ENCODE measurements at places on chromosomes 4 and X. TPM values are rescaled to one million over a fixed set of nuclear protein-coding genes. Genes with fewer than 3 reads are reported as not detected.

- ATAC-seq: no peak
Observed at GRCh38 chr4:124334119-124334518, 378.4 kb downstream of the ANKRD50 start.

DNA sequence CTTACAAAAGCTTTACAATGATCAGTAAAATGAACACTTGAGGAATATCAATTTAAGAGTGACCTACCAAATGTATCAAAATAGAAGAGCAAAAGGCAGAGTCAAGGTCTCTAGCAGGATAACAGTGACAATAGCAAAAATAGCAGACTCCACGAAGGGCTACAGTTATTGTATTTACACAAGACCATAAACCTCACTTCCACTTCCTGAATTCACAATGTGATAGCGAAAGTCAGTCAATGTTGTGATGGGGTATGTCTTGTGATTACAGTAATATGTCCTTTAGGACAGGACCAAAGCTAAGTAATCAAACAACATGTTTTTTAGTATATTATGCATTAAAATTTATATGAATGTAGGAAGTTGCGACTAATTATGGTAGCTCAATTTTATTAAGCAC is 139.6 kb downstream of the IQCM start:
- ATAC-seq: no peak

USP51 gene
- total RNA-seq: 3.0 TPM

TLR10 gene
- total RNA-seq: 0.19 TPM

UGT2B15 gene
- not detected for total RNA-seq

FGF13 gene
- total RNA-seq: not detected

GRCh38 chr4:11138964-11139363 is 289.7 kb downstream of the HS3ST1 start:
- no peak for ATAC-seq

DNA sequence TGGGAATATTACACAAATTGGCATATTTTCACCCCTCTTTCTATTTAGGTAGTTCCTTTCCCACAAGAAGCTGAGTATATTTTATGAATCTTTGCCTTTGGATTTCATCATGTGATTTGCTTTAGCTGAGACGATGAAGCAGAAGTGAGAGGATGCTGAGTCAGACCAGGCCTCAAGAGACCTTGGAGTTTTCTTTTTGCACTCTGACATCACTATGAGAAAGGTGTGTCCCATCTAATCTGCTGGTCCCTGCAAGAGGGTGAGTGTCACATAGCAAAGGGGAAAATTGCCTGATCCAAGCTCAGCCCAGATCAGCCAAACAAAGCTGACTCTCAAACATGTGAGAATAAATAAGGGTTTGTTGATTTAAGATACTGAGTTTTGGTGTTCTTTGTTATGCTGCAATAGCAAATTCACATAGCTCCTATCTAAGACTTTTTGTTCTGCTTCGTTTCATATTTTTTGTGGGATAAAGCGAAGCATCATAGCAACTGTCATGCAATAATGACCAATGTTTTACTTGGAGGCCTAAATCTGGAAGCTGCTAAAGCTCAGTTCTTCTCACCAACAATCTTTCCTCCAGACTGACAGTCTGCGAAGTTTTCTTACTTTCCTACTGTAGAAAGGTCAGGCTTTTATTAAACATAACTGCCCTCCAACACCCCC is 176.9 kb downstream of the PDHA2 start:
- ATAC-seq: no peak

DNA sequence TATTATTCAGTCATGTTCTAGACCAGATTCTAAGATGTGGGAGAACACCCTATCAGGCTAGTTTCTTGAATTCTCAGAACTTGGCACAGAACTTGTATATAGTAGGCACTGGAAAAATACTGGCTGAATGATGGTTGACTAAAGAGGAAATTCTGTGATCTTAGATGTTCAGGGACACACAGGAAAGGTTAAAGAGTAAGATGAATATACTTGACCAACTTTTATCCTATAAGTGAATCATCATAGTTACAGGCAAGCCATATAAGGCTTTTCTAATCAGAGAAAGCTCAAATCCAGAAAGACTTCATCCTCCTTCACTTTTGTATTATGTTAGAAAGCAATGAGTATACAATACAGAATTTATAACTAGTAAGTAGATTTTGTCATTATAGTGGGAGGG is 53.8 kb downstream of the SEPTIN11 start:
- ATAC-seq: peak; percentile 89

DNA sequence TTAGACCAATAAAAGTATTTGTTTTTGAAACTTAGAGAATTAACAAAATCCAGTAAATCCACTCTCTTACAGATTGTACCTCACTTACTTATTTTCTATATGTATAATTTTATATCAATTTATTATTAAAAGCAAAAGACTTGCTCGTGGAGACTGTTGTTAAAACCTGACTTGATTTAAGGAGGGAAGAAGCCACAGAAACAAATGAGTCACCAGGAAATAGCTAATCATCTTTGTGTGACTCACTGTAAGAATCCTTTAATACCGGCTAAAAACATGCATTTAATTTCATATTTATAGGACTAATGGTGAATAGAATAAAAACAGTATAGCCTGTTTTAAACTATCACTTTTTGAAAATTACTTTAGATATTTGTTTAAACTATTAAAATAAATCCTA is 29.9 kb upstream of the UBE2NL start:
- ATAC-seq: no peak

BMP15 gene
- total RNA-seq: not detected

SLC38A5 gene
- 170 TPM for total RNA-seq

GRCh38 chr4:38371391-38371851 is 292.6 kb upstream of the KLF3 start:
- ATAC-seq: peak; percentile 26

- ATAC-seq: no peak
Observed at GRCh38 chrX:113529426-113530013, 688.9 kb upstream of the AMOT start.

DNA sequence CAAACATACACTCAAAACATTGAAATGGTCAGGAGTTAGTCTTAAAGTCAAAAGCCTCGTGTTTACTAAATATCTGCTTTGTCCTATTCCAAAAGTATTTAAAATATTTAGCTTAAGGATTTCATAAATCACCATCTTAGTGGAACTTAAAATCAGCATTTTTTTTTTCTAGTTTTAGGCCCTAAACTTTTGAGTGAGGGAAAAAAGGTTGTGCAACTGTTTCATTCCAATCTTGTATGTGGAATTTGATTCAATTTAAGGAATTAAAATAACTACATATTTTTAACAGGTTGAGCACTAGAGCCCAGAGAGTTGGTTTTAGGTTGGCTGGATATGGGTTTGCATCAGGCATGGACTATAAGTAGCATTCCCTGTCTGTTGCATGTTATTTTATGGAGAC is 35.7 kb upstream of the ANK2 start:
- ATAC-seq: no peak

DNA sequence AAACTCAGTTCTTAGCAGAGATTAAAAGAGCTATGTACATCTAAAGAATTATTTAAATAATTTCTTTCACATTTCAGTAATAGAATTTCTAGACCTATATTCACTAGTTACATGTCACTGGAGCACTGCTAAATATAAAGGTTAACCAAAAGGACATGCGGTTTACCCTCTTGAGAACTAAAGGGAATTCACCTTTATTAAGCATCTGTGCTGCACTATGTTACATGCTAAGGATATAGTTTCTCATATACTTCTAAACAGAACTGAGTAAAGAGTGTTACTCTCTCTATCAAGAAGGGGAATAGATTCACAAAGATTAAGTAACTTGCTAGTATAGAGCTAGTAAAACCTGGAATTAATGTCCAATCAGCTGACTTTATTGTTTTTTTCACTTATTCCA is 7.6 kb downstream of the SPIN3 start:
- no peak for ATAC-seq

DNA sequence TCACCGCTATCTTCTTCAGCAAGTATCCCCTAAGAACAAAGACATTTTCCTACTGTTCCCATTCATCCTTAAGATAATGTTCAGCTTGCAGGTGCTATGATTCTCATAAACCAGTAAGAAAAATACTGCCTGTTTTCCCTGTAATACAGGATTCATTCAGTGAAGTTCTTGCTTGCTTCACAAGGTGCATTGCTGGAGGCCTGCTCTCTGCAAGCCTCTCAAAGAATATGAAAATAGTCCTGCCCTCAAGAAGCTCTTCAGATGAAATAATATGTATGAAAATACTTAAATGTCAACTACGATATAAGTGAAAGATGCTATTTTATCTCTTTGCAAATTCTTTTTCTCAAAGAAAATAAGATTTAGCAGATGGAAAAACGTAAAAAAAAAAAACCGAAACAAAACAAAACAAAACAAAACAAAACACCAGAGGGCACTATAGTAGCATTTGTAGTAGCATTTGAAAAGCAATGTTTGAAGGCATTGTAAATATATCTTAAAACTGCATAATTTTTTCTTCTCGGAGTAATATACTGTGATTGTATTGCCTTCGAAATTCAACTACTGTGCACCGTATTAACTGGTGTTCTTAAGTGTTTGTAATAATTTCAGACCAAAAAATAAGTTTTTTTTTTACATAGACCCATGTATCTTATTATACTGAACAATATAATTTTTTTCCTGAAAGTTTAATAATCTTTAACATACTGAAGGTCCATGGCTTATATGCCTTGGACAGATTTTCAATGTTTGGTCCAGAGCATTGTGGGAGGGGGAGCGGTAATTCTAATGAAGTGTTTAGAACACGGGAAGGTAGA is 26.0 kb downstream of the ADH4 start:
- no peak for ATAC-seq

DNA sequence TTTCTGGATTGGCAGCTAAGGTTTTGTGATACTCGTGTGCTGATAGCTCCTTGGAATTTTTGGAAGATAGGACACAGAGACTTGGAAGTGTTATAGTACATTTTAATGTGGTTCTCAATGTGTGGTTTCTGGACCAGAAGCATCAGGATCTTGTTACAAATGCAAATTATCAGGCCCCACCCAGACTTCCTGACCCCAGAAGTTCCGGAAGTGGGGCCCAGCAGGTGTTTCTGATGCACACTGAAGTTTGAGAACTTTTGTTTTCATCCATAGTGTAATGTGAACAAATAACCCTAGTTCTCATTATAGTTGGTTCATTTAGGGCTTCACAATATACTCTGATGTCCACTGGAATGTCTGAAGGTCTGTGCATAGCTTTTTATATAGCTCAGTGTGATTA is 49.6 kb downstream of the LAMP2 start:
- no peak for ATAC-seq

- peak; percentile 83 for ATAC-seq
Observed at GRCh38 chr4:8117278-8117682, 41.3 kb downstream of the ABLIM2 start.

DNA sequence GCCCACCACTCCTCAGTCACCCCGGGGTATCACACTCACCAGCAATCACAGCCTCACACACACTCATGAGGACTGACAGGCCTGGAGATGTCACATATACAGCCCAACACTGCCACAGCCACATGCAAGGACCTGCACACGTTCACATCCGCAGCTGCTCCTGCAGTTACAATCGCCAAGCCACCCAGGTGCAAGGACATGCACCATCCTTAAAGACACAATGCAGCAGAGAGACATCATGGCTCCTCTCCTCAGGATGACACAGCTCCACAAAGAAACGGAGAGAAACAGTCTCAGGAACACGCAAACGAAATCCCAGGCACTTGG is 1.1 kb downstream of the PCSK1N start:
- peak; percentile 47 for ATAC-seq

GRCh38 chr4:101355246-101355645 is 7.9 kb upstream of the PPP3CA start:
- no peak for ATAC-seq

SLC6A14 gene
- total RNA-seq: not detected

- no peak for ATAC-seq
Observed at GRCh38 chrX:123357941-123358340, 173.9 kb downstream of the GRIA3 start.

DNA sequence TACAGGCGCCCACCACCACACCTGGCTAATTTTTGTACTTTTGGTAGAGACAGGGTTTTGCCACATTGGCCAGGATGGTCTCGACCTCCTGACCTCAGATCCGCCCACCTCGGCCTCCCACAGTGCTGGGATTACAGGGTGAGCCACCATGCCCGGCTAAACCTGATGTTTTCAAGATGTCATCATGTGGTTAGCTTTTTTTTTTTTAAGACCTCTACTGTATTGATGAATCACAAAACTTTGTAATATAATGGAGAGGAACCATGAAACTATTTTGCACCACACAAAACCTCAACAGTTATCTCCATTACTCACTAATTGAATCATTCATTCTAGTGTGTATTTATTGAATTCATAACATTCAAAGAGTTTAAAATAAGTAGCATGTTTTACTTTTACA is 94.7 kb upstream of the NEIL3 start:
- ATAC-seq: peak; percentile 79

DNA sequence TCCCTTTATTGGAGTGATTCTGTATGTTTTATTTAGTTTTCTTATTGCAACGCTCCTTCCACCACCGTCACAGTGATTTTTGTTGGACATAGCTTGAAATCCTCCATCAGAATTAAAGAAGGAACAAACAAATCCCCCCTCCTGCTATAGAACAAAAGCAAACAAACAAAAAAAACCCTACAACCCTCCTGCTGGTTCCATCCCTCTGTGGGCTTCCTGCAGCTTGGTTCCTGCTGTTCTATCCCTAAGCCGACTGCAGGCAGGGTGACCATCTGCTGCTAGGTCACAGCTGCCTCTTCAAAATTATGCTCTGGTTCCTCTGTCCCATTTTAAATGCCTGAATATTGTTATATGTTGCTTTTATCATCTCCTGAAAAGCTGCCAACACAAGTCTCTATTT is 116.8 kb upstream of the AGA start:
- no peak for ATAC-seq

GLRA3 gene
- not detected for total RNA-seq

- no peak for ATAC-seq
Observed at GRCh38 chr4:52173470-52174045, 122.5 kb downstream of the SPATA18 start.

ATP2B3 gene
- total RNA-seq: not detected

Data from activated T-helper 17 cell treated with anti-CD3 and anti-CD28 coated beads, Interleukin-2, amount 50 U/mL, for 72 hours (primary cell).